ENCODE measurements at places on chromosomes 1 and 21.

DNA sequence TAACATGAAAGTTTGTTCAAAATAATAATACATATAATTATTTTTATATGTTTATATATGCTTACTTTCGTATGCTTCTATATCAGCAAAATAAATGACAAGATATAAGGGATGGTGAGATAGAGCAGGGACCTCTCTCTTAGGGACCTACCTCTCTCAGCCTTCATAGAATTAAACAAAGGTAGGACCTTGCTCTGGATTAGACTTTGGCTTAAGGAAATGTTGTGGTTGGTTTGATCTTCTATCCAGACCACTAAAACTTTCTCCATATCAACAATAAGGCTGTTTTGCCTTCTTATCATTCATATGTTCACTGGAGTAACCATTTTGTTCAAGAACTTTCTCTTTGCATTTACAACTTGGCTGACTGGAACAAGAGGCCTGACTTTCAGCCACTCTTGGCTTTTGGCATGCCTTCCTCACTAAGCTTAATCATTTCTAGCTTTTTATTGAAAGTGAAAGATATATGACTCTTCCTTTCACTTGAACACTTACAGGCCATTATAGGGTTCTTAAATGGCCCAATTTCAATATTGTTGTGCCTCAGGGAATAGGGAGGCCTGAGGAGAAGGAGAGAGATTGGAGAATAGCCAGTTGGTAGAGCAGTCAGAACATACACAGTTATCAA lies 14.4 kb downstream of the FRRS1 start:
- H3K4me3 ChIP-seq, result no peak overlapping the region
- no peaks in the 10 kb centered on the region for H3K4me1 ChIP-seq
- H3K36me3 ChIP-seq, result no peaks in the 10 kb centered on the region
- no peak for DNase-seq
- H3K27ac ChIP-seq, result no peak overlapping the region
- no peaks in the 10 kb centered on the region for H3K27me3 ChIP-seq

GRCh38 chr1:59141267-59141863 lies 155.5 kb upstream of the FGGY start:
- no peaks in the 10 kb centered on the region for H3K27me3 ChIP-seq
- H3K4me3 ChIP-seq, result no peak overlapping the region
- no peak for DNase-seq
- H3K27ac ChIP-seq, result peak overlapping the region; percentile 56

DNA sequence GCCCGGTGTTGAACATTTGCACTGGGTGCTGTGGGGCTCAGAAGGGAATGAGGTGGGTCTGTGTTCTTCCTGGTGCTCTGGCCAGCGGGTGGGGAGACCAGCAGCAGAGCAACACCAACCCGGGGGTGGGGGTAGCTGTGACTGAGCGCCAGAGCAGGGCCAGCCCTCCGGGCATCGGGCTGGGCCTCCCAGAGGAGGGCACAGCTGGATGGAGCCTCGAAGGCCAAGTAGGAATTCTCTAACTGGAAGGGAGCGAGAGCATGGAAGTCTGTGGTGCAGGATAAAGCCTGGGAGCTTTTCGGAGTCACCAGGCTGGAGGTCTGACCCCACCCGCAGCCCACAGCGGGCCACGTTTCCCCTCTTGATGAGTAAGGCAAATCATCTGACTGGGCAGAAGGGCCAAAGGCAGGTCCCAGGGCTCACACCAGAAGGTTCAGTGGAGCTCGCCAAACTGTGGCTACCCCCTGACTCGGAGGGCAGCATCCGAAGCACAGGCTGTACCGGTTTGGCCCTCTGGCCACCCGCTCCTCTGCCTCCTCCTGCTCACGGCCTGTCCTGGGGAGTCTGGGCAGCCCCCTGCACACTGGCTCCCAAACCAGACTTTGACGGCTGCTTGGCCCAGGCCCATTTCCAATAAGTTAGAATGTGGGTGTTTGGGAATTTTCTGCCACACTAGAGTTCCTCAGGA lies 18.8 kb downstream of the SLC1A7 start:
- peak; percentile 81 for DNase-seq
- H3K27ac ChIP-seq, result peak overlapping the region; percentile 68
- peaks cover 44% of the 10 kb centered on the region for H3K4me1 ChIP-seq
- H3K36me3 ChIP-seq, result no peaks in the 10 kb centered on the region

- peak within 1 kb of the TSS; percentile 71 for H3K4me3 ChIP-seq
- no peak for DNase-seq
- H3K4me1 ChIP-seq, result no peaks in the 10 kb centered on the region
- H3K27me3 ChIP-seq, result no peaks in the 10 kb centered on the region
- H3K36me3 ChIP-seq, result no peaks in the 10 kb centered on the region
- peak within 1 kb of the TSS; percentile 94 for H3K27ac ChIP-seq
These were observed at the start of gene RYR2 for GRCh38 chr1:237041795-237042525. Gene RYR2 (plus strand): TSS chr1:237042184. CDS start chr1:237042522, 338 bp downstream.

- no peaks in the 10 kb centered on the region for H3K36me3 ChIP-seq
- no peaks in the 10 kb centered on the region for H3K27me3 ChIP-seq
- no peak for DNase-seq
- no peak overlapping the region for H3K4me3 ChIP-seq
- H3K27ac ChIP-seq, result no peak overlapping the region
These were observed 239.6 kb upstream of the DUSP10 start for GRCh38 chr1:221981461-221981860.
